ENCODE measurements at places on chromosomes 1 and 21.

DNA sequence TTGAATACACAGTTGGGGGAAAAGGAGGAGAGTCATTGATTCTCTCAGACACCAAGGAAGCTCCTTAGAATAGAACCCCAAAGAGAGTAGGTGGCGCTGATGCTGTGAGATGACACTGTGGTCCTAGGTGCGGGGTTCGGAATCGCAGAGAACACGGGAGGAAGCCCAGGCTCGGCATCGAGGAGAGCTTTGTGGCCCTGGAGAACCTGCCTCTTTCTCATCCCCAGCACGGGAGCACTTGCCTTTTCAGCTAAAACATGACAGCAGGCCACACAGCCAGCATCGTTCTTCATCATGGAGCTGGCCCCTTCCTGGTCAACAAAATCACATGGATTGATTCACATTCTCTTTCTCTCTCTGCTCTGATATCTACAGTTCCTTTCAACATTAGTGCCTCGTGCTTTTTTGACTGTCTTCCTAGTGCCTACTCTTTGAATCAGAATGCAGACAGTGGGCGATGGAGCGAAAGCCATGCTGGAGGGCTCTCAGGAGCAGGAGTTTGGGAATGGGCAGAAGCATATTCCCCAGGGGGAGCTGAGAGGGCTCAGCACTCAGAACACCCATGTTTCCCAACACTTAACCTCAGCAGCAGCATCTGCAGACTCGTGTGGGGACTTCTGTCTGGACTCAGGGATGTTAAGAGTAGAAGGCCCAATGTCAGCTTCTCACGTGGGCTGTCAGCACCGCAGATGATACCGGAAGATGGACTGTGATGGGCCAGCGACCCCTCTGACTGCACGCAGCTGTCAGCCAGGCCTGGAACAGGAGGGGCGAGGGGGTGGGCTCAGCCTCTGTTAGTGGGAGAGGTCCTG is 539.4 kb downstream of the KIF26B start:
- no peak for DNase-seq

- no peak for DNase-seq
Measured at GRCh38 chr21:25647647-25648046, 8.6 kb downstream of the JAM2 start.

DNA sequence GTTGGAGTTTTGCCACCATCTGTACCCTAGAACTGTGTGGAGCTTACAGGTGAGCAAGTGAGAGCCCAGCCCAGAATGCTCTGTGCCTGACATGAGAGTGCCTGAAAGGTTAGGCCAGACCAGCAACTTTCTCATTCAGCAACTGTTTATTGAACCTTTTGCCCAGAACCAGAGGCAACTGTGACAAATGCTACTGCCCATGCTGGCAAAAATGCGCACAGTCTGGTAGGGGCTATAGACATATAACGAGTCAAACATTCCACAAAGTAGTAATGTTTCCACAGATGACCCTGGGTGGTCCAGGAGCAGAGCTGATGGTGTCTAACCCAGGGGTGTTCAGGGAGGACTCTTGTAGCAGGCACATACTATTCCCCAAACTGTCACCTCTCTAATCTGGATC is 56.0 kb upstream of the GCLM start:
- no peak for DNase-seq

DNA sequence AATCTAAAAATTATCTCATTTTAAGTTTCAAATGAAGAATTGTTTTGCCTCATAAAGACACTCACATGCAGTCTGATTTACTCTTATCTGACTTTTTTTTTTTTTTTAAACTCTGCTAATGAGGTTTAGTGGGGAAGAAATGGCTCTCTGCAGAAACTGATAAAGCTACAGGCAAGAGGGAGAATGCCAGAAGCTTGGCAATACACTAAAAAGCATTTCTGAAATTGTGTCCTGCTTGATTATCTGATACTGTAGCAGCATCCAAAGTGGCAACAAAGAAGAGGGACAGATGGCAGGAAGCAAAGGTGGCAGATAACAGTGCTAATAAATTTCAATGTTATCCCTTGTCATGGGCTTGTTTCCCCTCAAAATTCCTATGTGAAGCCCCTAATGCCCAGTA is 1744.9 kb downstream of the NCAM2 start:
- DNase-seq: no peak

GRCh38 chr1:899636-900317 is 23.9 kb upstream of the SAMD11 start:
- no peak for DNase-seq

- DNase-seq: no peak
Measured at GRCh38 chr21:41993744-41994143, 16.4 kb downstream of the ZBTB21 start.

GRCh38 chr21:24208562-24209260 is 1398.6 kb downstream of the MRPL39 start:
- DNase-seq: no peak

GRCh38 chr1:183272390-183272848 is 86.4 kb downstream of the LAMC2 start:
- no peak for DNase-seq

- DNase-seq: no peak
Measured at GRCh38 chr1:28756846-28757245, 20.1 kb downstream of the YTHDF2 start.

DNA sequence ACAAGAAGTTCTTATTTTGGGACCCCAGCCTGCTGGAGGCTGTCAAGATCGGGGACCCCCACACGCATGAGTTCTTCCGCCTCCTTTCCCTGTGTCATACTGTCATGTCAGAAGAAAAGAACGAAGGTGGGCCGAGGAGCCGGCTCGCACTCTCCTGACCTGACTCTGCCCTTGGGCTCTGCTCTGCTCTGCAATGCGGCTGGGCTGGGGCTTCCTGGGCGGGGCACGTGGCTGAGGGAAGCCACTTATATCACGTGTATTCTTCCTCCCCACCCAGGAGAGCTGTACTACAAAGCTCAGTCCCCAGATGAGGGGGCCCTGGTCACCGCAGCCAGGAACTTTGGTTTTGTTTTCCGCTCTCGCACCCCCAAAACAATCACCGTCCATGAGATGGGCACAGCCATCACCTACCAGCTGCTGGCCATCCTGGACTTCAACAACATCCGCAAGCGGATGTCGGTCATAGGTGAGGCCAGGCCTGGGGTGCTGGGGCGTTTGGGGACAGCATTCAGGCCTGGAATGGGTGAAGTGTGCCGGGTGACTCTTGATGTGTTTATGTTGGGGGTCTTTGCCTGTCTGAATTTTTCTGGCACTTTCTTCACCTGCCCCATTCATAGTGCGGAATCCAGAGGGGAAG is 17.6 kb downstream of the ATP8B2 start:
- no peak for DNase-seq

DNA sequence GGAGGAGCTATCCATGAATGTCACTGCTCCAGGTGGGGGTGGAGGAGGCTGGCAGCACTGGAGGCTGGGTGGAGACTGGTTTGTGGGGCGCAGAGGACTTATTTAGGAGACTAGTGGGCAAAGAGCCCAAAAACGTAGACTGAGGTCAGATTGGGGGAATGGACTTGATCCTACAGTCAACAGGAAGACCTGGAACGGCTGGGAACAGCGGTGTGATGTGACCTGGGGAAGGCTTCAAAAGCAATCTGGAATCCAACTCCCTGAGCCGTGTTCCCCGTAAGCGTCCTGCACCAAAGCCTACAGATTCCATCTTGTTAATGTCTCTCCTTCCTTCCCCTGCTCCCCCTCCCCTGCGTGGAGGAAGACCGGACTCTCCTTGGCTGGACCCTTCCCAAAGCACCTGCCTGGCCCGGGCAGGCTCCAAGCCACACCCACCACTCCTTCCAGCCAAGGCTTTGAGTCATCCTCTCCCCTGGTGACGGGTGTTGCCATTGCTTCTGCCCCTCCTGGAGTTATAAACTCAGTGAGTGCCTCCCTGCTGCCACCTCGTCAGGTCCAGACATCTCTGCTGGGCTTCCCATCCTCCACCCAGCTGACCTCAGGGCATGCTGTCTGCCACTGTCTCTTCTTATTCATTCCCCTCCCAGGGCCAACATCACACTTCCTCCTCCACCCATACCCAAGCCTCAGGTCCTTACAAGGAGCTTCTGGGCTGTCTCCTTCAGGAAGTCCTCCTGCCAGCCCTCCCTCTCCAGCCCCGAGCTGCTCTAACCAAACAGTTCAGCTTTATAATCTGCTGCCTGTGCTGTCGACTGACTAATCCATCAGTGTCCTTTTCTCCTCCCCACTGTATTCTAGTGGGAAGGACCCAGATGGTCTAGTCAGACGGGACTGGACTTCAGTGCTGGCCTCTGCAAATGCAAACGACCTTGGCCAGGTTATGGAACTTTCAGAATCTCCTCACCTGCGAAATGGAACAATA is 1.6 kb upstream of the CLSTN1 start:
- DNase-seq: peak; percentile 88

DNA sequence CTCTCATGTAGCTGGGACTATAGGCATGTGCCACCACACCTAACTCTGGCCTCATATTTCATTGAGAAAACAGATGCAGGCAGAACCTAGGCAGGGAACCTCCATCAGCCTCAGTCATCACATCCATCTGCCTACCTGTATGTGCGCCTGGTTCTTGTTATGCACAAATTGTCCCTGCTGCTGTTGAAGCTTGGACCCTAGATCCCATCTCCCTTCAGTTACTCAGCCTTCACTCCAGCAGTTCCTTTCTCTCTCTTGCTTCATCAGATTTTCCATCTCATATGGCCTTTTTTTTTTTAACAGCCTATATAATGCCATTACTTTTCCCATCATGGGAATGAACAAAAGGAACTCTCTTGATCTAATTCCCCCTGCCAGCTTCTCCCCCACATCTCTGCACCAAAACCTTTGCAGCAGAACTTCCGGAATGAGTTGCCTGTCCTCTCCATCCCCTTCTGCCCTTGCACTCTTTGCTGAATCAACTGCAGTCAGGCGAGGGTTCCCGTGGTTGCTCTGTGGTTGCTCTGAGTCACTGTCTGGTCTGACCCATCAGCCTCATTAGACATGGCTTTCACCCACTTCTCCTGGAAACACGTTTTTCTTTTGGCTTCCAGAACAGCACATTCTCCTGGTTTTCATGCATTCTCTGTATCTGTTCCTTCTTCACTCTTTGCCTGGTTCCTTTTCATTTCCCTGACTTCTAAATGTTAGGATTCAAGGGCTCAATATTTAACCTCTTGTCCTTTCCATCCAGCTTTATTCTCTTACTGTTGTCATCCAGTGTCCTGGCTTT is 41.5 kb downstream of the UBE4B start:
- DNase-seq: peak; percentile 98

- DNase-seq: no peak
Measured at GRCh38 chr1:20308569-20308968, 17.9 kb downstream of the VWA5B1 start.

- DNase-seq: no peak
Measured at GRCh38 chr1:65512967-65513780, 92.7 kb downstream of the LEPR start.

DNA sequence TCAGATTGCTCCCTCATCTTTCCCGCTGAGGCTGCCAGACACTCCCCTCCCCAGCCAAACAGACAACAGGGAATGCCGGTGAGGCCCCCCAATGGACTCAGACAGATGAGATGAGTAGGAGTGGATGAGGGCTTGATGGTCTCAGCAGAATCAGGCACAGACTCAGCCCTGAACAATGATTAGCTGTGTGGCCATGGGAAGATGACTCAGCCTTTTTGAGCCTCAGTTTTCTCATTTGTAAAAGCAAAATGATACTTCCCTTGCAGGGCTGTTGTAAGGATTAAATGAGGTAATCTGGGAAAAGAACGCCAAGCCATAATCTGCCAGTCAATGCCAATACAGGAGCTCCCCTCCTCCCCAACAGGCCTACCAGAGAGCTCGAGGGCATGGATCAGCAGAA is 12.4 kb downstream of the C1orf198 start:
- peak; percentile 21 for DNase-seq

DNA sequence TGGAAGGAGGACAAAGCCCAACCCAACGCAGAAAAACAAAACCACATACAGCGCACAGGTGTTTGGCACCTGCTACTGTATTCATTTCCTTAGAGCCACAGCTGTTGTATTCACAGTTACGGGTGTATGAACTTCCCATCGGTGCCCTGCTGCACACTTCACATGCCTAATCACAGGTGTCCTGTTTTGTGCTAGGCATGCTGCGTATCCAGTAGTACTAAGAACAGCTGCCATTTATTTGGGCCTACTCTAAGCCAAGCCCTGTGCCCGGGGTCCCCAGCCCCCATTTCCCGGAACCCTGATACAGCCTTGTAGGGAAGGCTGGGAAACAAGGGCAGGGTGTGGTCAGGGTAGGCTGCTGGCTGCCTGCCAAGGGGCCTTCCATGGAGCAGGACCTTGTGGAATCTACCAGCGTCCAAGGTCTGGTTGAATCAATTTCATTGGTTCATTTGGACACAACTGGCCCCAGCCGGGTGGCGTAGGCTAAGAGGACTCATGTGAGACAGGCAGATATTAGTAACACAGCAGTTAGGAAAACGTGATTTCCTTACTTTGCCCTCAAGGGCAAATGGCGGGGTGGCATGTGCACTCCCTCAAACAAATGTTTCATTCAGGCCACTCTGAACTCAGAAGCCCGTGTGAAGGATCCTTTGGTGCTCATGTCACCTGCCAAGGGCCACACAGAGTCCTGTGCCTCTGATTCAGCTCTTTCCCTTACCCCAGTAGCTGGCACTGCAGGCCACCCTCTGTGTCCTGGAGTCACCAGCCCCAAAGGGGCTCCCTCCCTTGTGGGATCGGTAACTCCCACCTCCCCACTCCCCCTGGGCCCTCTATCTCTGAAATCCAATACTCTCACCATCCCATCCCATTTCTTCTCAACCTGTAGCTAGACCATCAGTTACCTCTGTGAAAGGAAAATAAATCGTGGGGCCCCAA is 986 bp upstream of the RNF186 start:
- no peak for DNase-seq

- DNase-seq: no peak
Measured at GRCh38 chr1:106814418-106814817, 242.1 kb upstream of the PRMT6 start.

DNA sequence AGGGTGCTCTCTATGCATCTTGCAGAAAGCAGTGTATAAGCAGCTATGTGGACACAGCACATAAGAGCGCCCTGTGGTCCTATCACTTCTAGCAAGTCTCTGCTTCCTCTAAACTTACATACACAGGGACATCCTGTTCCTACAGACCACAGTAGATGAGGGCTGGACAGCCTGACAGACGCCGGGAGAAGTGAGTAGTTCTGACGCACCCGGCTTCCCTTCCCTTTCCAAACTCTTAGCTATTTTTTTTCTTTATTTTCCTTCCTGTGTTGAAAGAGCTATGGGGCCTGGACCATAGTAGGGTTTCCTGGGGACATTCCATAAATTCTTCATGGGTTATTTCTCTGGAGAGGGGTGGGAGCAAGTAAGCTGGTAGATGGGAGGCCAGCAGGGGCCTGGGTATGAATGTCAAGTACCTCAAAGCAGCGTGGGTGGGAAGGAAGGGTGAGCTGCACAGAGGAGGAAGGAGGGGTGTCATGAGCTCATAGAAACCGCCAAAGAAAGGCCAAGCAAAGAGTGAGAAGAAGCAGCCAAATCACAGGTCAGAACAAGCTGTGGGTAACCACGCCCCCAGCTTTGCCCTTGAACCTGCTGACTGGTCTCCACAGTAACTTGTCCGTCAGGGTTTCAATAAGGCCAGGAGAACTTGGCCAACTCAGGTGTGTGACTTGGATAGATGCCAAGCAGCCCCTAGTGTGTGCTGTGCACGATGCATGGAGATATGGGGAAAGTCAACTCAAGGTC is 36.6 kb downstream of the PLXNA2 start:
- DNase-seq: peak; percentile 79
